ENCODE measurements at places on chromosomes 5 and 9.
A peak's percentile ranks its signal among the peaks of the same experiment; 100 is the strongest.

GRCh38 chr9:125527471-125528002 lies 179.5 kb downstream of the MAPKAP1 start:
- no peak for DNase-seq

GRCh38 chr5:107118184-107119019 lies 552.3 kb downstream of the EFNA5 start:
- no peak for DNase-seq

GRCh38 chr5:142605611-142606010 lies 80.3 kb downstream of the FGF1 start:
- DNase-seq, result no peak

- no peak for DNase-seq
Observed at GRCh38 chr5:31442058-31442745, 89.7 kb downstream of the DROSHA start.

GRCh38 chr9:96644137-96644536 lies 11.0 kb downstream of the PRXL2C start:
- no peak for DNase-seq

GRCh38 chr9:22446950-22447617 lies 460 bp downstream of the DMRTA1 start:
- peak; percentile 32 for DNase-seq

GRCh38 chr9:75230469-75230868 lies 142.2 kb downstream of the OSTF1 start:
- no peak for DNase-seq

GRCh38 chr9:2144619-2145018 lies 129.5 kb downstream of the SMARCA2 start:
- DNase-seq, result no peak

DNA sequence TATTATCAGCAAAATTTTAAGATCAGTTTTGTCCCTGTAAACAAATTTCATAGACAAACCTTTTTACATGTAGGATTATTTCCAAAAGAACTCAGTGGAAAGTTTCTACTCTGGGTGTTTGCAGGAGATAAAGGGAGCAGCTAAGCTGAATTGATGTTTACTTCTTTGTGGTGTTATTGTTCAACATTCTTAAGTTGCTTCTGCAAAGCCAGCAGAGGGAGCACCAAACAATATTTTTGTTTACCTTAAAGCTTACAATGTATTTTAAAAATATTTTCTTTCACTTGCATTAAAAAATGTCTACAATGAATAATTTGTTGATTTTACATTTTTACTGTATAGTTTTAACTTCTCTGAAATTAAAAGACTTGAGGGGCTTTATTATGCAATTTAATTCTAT lies 135.4 kb downstream of the ATG10 start:
- no peak for DNase-seq

- DNase-seq, result no peak
Observed at GRCh38 chr9:89978185-89978584, 373.4 kb downstream of the GADD45G start.

DNA sequence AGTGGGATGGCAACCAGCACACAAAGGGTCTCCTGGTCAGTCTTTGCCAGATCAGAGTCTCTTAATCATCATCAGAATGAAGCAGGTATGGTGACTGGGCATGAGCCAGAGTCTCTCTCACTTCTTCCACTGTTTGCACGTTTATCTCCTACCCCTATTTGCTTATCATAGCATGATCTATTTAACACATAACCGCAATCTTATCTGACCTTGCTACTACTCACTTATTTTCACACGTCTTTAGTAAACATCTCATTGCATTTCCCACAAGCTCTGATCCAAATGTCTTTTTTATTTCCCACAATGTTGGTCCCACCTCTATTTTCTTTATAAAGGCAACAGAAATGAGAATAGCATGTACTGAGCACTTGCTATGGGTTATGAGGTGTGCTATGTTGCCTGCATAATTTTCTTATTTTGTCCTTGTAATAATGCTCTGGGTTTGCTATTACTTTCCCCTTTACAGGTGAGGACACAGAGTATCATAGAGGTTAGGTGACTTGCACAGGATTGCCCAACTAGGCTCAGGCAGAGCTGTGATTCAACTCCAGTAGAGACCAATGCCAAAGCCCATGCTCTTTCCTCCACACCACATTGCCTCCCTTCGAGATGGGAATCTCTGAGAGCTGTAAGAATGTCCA lies 39.7 kb upstream of the IL7R start:
- DNase-seq, result no peak

DNA sequence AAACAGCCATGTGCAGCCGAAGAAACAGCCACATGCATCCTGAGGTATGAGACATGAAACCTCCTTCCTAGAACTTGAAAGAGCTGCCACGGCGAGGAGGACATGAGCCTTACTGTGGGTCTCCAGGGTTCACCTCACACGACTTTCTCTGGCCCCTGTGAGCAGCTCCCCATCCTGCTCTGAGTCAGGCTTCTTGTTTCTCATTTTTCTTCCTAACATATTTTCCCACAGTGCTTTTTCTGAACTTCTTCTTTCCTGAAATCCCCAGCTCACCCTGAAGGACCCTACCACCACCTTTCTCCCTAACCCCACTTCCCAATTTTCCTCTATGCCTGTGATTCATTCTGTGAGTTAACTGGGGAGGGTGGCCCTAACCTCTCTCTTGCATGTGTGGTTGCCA lies 33.7 kb upstream of the ADRB2 start:
- DNase-seq, result no peak

- peak; percentile 60 for DNase-seq
Observed at GRCh38 chr5:143977891-143978461, 166.0 kb downstream of the HMHB1 start.

GRCh38 chr5:151019331-151019730 lies 1.1 kb upstream of the GPX3 start:
- no peak for DNase-seq

DNA sequence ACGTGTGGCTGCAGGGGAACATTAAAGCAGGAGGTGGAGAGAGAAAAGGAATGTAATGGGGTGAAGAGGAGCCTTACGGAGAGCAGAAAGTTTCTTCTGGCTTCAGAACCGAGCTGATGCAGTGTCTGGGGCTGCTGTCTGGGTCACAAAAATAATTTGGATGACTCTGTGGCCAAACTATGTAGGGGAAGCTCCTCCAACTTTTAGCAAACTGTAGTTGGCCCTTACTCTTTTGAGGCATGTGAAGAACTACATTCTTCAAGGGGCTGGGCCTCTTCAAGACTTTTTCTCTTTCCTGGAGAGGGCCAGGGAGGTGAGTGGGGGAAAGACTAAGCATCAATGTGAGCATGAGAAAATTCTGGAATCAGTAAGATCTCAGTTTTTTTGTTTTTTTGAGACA lies 31.9 kb upstream of the SPARC start:
- DNase-seq, result no peak

DNA sequence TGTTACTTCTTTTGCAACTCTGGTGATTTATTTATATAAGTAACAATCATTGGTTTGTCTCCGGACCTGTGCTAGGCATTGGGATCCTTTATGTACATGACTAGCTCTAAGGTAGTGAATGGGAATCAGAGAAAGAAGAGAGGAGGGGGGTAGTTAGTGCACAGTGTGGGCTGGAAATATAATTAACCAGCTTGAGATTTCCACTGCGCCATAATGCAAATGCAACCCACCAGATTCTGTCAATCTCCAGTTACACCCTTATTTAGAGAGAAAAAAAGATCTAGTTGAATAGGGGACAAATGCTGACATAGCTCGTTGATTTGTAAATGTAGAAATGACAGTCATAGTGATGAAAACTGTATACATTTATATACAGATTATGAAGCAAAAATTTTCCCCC lies 342.2 kb upstream of the SLC30A5 start:
- no peak for DNase-seq

- DNase-seq, result peak; percentile 68
Observed at GRCh38 chr5:16304846-16305245, 125.3 kb upstream of the MARCHF11 start.

GRCh38 chr9:86892576-86892975 lies 54.7 kb downstream of the GAS1 start:
- peak; percentile 4 for DNase-seq

DNA sequence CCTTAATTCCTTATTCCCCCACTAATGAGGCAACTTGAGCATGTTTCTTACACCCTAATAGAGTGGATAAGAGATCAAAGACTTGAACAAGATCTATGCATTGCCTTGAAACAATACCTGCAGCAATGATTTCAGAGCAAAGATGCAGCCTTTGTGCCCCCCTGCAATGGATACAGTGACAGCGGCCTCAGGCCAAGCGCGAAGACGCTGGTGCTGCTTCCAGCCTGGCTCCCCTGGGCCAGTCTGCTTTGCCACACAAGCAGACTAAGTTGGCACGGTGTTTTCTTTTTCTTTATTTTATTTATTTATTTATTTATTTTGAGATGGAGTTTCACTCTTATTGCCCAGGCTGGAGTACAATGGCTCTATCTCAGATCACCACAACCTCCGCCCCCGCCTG lies 179.8 kb upstream of the S1PR3 start:
- no peak for DNase-seq

GRCh38 chr9:88852794-88853193 lies 138.5 kb upstream of the S1PR3 start:
- DNase-seq, result peak; percentile 88

- peak; percentile 13 for DNase-seq
Observed at GRCh38 chr5:67425514-67425913, 228.9 kb upstream of the CD180 start.

- no peak for DNase-seq
Observed at GRCh38 chr9:136174779-136175615, 29.9 kb downstream of the LHX3 start.

GRCh38 chr9:112912636-112913035 lies 22.0 kb upstream of the SLC46A2 start:
- DNase-seq, result no peak

DNA sequence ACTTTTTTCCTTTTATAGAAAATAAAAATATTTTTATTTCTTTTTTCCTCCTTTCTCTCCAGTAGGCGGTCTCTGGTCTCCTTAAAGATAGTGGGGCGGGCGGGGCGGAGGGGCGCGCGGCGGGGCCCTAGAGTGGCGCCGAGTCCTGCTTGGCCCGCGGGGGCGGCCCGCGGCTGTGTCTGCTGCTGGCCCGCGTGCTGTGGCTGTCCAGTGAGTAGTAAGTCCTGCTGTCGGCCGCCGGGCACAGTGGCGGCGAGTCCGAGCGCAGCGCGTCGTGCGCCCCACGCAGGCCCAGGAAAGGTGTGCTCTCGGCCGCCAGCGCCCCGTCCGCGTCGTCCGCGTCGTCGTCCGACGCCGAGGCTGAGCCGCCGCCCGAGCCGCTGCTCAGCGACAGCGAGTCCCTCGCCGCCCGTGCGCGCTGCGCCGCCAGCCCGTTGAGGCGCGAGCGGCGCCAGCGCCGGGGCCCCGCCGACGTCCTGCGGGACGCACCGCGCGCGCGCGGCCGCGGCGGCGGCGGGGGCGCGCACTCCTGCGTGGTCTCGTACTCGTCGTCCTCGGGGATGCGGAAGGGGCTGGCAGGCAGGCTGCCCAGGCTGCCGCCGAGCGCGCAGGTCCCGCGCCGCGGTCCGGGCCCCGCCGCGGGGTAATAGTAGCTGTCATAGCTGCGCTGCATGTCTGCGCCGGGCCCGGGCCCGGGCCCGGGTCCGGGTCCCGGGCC lies 52.3 kb downstream of the PSD2 start:
- DNase-seq, result no peak

DNA sequence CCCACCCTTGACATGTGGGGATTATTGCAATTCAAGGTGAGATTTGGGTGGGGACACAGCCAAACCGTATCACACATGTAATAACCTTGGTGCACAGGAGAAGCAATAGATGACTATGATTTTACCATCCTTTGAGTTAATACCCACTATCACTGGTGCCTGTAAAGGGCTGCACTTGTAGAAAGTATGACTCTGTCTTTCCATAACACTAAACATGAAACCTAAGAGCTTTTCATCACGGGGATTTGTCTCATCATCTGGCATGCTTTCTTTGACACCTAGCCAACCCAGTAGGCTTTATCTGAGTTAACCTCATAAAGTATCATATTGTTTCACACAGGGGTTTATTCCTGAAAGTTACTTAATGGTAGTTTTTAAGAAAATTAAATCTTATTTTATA lies 188.9 kb upstream of the TNC start:
- no peak for DNase-seq

DNA sequence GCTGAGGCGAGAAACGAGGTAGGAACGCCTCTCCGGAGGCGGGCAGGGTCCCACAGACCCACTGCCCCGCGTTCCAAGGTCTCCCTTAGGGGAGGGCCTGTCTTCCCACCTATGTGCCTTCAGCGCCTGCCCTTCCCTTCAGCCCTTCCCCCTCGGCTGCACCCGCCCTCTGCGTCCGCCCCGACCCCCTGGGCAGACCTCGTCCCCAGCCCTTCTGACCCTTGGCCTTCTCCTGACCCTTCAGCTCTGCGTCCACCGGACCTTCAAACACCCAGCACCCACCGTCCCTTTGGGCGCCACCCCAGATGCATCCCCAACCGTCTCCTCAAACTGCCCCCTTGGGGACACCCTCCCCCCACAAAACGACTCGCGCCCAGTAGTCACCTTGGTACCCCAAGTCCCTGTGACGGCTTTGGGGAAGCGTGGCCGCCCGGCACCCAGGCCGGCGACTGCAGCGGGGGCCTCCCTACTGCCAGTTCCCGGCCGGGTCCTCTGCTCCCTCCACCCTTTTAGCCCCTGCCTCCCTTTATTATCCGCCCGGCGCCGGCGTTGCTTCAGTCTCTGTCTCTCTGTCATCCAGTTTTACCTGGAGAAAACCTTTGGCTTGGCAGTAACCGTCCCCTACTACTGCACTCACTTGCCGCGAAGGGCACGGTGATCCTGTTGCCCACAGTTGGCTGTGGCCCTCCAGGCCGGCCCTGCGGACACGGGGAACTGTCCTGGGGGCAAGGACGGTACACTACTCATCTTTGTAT lies 421 bp downstream of the RUSC2 start:
- DNase-seq, result no peak

GRCh38 chr9:130225071-130225470 lies 40.5 kb upstream of the HMCN2 start:
- DNase-seq, result no peak

- no peak for DNase-seq
Observed at GRCh38 chr9:108211411-108211955, 644.3 kb downstream of the ACTL7B start.

Measured in HS-5 (cell line).